ENCODE measurements at places on chromosomes 3 and 15.

DNA sequence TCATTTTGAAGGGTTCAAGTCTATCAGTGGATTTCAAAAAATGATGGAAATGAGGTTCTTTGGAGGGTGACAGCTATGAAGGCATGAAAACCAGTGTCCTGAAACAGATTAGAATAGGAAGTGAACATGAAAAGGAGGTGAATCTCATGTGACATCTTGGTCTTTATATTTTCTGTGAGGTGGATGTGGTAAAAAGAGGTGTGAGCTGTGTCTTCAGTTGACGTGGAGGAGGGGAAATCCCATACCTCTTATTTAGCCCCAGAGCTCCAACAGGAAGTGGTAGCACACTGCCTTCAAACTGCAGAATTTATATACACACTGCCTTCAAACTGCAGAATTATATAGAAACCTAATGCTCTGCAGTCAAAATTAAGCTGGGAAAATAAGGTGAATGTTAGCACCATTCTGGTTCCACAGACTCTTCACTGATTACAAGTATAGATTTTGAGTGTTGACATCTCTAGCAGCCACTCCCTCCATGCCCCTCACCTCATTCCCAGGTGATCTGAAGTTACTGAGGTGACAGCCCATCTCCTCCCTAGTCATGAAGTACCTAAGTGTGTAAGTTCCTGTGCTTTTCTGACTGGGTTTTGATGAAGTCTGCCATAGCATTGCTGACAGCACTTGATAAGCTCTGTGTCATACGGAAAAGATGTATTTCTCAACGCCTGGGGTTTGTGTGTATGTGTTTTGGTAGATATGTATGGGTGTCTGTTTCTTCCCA is 2.7 kb downstream of the RAB8B start:
- DNase-seq, result no peak

DNA sequence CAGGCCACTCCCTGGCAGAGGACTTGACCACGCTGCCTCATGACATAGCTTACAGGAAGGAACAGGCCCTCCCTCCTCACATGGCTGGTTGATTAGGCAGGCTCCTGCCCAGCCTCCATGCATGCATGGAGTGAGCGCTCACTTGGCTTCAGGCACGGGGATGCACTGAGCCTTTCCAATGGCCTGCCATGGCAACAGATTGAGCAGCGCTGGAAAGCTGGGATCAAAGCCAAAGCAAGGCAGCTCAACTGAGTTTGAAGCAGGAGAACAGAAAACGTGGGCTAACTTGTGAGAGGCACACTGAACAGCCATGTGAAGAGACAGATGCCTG is 5.9 kb upstream of the GRAMD2A start:
- DNase-seq, result peak; percentile 68

GRCh38 chr15:72998226-72998625 is 54.0 kb upstream of the NEO1 start:
- no peak for DNase-seq

- no peak for DNase-seq
Observed at GRCh38 chr3:61926923-61927322, 365.6 kb downstream of the PTPRG start.

DNA sequence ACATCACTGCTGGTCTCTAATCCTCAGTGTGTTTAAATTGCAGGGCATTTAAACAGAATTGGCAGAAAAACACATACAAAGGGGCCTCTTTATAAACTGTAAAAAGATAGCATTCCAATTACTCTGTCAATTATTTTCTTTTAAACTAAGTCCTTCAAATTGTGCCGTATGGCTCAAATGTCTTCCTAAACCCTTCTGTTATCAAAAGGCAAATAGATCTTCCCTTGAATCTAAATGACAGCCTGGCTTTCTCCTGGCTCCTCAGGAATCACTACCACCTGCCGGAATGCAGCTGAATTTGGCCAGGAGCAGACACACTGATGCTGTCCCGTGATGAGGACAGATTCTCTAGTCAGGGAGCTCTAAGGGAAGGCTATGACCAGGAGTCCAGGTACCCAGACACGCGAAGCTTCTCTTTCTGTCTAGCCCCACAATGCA is 85.6 kb downstream of the IGF2BP2 start:
- DNase-seq, result no peak

DNA sequence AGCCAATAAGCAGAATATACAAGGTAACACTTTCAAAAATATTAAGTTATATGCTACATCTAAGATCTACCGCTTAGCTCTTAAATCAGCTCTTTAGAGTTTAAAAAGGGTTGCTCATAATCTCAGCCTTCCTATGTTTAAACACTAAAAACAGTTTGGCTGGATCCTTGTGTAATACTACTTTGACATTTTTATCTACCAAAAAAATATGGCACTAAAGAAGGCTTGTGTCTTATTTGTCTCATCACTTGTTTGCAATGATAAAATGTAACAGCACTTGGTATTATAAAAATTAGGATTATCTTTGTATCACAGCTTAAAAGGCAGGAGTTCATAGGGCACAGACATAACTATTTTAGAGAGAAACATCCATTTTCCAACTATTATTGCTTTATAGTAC is 9.8 kb downstream of the ANKRD28 start:
- DNase-seq, result no peak

DNA sequence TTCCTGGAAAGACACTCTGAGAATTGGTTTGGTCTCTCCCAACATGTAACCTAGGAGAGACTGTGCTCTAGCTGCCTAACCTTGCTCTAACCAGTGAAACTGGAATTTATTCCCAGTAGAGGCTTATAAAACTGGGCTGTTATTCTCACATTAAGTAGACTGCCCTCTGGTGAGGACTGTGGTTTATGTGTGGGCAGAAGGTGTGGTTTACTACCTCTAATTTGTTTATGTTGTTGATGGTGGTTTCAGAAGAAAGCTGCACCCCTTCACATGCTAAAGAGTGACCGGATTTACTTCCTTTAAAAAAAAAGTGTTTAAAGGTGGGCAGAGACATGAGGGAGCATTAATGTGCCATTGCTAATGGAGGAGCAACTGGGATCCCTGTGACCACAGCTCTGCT is 273.2 kb downstream of the MECOM start:
- DNase-seq, result no peak

All from substantia nigra (tissue), 51 donors.